ENCODE measurements at places on chromosomes 16 and 17.

- DNase-seq: no peak
Observed at GRCh38 chr17:69043098-69043734, 17.5 kb downstream of the ABCA9 start.

GRCh38 chr17:40561294-40561870 is 3.9 kb downstream of the CCR7 start:
- DNase-seq: no peak

DNA sequence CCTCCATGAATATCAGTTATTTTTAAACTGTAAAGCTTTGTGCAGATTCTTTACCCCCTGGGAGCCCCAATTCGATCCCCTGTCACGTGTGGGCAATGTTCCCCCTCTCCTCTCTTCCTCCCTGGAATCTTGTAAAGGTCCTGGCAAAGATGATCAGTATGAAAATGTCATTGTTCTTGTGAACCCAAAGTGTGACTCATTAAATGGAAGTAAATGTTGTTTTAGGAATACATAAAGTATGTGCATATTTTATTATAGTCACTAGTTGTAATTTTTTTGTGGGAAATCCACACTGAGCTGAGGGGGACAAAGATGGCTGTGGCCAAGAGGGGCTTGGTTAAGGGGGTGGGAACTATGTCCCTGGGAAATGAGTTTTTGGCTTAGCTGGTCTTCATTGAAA is 2.3 kb downstream of the CCL11 start:
- no peak for DNase-seq

DNA sequence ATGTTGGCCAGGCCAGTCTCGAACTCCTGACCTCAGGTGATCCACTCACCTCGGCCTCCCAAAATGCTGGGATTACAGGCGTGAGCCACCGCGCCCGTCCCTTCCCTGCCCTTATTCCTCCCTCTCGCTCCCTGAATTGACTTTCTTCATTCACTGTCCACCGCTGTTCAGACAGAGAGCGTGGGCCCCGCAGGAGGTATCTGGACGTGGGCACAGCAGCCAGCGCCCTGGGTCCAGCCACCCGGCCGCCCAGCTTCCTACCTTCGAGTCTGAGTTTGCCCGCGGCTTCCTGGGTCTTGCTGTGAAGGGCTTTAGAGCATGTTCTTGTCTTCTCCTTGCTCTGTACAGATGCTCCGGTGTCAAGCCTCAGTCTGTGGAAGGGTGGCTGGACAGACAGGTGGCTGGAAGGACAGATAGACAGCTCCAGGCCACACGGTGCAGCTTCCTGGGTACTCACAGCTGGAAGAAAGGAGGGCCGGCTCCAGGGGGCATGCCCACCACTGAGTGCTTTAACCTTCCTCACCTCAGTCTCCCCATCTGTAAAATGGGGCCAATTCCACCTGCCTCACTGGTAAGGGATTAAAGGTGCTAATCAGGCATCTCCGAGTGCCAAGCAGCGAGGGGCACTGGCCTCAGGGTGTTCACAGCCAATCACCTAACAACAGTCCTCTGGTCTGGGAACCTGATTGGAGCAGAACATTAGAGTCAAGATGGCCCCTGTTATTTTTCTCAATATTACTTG is 13.6 kb downstream of the RHBDF2 start:
- DNase-seq: no peak

DNA sequence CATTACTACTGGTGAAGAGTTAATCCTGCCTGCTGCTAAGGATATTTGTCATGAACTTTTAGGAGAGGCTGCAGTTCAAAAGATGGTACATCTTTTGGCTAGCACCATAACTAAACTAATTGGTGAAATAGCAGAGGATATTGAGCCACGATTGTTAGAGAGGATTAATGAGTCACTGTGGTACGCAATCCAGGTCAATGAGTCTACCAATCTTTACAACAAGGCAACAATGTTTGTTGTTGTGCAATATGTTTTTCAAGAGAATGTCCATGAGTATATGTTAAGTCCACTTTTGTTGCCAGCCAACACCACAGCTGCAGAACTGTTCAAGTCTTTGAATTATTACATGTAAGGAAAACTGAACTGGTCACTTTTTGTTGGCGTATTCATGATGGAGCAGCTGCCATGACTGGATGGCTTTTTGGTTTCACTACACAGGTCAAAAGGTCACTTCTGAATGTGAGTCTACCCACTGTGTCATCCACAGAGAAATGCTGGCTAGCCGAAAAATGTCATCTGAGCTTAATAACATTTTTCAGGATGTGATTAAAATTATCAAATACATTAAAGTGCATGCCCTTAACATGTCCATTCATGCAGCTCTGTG is 402.6 kb upstream of the KIF2B start:
- DNase-seq: no peak

DNA sequence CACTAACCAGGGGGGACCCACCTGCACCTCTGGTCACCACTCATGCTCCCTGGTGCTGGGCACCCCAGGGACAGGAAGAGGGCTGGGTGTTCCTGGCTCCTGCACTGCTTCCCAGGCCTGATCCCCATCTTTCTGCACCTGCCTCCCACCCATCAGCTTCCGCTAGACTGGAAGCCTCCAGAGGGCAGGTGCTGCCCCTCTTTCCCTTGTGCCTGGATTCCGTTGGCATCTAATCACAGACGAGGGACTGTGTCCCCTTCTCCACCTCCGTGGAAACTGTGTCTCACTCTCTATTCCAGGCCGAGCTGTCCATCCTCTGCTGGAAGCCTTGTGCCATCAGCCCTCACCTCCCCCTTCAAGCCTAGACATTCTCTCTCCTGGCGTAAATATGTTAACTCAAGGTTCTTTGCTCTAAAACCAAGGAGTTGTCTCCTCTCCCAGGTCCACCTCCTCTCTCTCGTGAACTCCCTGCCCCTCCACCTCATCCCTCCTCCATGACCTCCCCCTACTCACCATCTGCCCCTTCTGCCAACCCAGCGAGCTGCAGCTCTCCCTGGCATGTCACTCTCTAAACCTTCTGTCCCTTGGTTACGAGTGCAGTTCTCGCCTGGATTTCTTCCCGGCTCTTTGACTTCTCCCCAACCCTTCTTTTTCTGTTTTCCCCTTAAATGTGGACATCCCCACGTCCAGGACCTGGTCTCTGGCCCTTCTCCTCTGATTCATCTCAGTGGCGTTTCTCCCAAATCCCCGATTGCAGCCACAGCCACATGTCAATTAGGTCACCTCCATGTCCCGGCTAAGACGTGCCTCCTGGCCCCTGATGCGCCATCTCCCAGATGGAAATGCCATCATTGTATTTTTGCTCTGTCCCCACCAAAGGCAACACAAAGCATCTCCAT is 107.7 kb downstream of the SEC14L1 start:
- DNase-seq: no peak

Data from CD4-positive, alpha-beta T cell treated with Interleukin-10 for 1 hour (primary cell).